ENCODE measurements at places on chromosomes 11 and 22.

- no peaks in the 10 kb centered on the region for H3K36me3 ChIP-seq
- H3K4me1 ChIP-seq, result no peaks in the 10 kb centered on the region
- no peak overlapping the region for H3K27ac ChIP-seq
- no peaks in the 10 kb centered on the region for H3K27me3 ChIP-seq
These were observed 22.3 kb upstream of the GPR83 start for GRCh38 chr11:94423507-94423906.

GRCh38 chr11:126992804-126993111, 7.8 kb downstream of the KIRREL3 start:
- H3K36me3 ChIP-seq, result no peaks in the 10 kb centered on the region
- H3K27ac ChIP-seq, result no peak overlapping the region
- no peaks in the 10 kb centered on the region for H3K4me1 ChIP-seq

GRCh38 chr22:49793871-49794270, 33.8 kb downstream of the BRD1 start:
- no peaks in the 10 kb centered on the region for H3K27me3 ChIP-seq
- H3K27ac ChIP-seq, result no peak overlapping the region
- no peak overlapping the region for H3K4me3 ChIP-seq
- H3K36me3 ChIP-seq, result peaks cover 8% of the 10 kb centered on the region
- DNase-seq, result no peak
- H3K4me1 ChIP-seq, result peaks cover 7% of the 10 kb centered on the region

DNA sequence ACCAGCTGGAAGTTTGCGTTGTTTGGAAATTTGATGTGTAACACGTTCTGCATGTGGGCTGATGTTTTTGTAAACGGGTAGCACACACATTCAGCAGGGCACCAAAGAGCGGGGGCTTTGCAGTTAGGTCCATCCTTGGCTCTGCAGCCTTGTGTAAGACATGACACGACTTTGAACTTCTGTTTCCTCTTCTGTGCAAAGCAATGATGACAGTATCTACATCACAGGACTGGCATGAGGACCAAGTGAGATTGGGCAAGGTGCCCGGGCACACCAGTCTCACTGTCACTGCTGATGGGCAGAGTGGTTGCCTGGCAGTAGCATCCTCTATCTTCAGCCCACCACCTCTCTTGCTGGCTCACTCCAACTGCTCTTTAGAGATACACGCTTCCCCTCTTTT, 3.3 kb downstream of the TCN2 start:
- H3K27ac ChIP-seq, result no peak overlapping the region
- H3K4me3 ChIP-seq, result no peak overlapping the region
- H3K27me3 ChIP-seq, result no peaks in the 10 kb centered on the region
- H3K36me3 ChIP-seq, result no peaks in the 10 kb centered on the region
- H3K4me1 ChIP-seq, result no peaks in the 10 kb centered on the region

DNA sequence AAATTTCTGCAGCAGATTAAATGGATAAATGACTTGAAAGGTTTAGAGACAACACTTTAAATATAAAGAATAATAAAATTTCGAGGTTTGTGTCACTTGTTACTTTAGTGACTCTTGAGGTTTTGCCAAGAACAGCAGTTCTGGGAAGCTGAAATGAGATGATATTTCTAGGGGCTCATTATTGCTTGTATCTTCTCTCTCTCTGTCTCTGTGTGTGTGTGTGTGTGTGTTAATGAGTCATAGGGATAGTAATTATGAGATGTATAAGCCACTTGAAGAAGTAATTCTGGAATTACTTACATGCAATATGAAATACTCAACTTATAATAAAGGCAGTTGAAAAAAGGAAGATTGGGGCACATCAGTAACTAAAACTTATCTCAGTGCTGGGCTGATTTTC, 9.6 kb upstream of the OR10G7 start:
- no peak overlapping the region for H3K27ac ChIP-seq
- DNase-seq, result no peak
- no peaks in the 10 kb centered on the region for H3K36me3 ChIP-seq
- no peaks in the 10 kb centered on the region for H3K4me1 ChIP-seq
- H3K4me3 ChIP-seq, result no peak overlapping the region

DNA sequence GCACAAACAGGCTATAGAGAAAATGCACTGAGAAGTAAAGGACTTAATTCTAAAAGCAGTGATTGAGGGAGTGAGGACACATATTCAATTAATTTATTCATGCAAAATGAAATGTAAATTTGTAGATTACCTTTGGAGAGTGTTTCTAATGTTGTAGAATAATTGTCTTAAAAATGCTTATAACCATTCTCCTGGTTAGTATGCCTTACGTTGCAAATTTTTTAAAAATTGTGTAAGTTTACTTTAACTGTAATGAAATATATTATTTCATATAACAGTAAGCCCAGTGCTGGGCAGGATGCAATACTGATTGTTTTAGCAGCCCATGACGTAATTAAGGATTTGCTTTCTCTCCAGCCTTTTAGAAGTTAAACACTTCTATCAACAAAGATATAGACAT, 26.6 kb downstream of the OR52E1 start:
- no peaks in the 10 kb centered on the region for H3K27me3 ChIP-seq
- no peak overlapping the region for H3K4me3 ChIP-seq
- no peaks in the 10 kb centered on the region for H3K4me1 ChIP-seq
- no peak overlapping the region for H3K27ac ChIP-seq

- no peaks in the 10 kb centered on the region for H3K36me3 ChIP-seq
- H3K4me1 ChIP-seq, result no peaks in the 10 kb centered on the region
- no peak overlapping the region for H3K27ac ChIP-seq
- DNase-seq, result no peak
These were observed 32.1 kb upstream of the ZBTB16 start for GRCh38 chr11:114027391-114027790.

GRCh38 chr22:49205483-49205800, 622.2 kb downstream of the BRD1 start:
- H3K27me3 ChIP-seq, result no peaks in the 10 kb centered on the region
- no peak overlapping the region for H3K4me3 ChIP-seq
- H3K36me3 ChIP-seq, result no peaks in the 10 kb centered on the region
- no peak overlapping the region for H3K27ac ChIP-seq
- DNase-seq, result no peak
- no peaks in the 10 kb centered on the region for H3K4me1 ChIP-seq

GRCh38 chr11:46253258-46254132, 24.0 kb upstream of the CREB3L1 start:
- no peaks in the 10 kb centered on the region for H3K36me3 ChIP-seq
- H3K27me3 ChIP-seq, result no peaks in the 10 kb centered on the region
- no peaks in the 10 kb centered on the region for H3K4me1 ChIP-seq

GRCh38 chr22:48942698-48943566, 884.7 kb downstream of the BRD1 start:
- DNase-seq, result no peak
- no peaks in the 10 kb centered on the region for H3K27me3 ChIP-seq
- no peaks in the 10 kb centered on the region for H3K4me1 ChIP-seq
- H3K27ac ChIP-seq, result no peak overlapping the region
- H3K36me3 ChIP-seq, result no peaks in the 10 kb centered on the region

DNA sequence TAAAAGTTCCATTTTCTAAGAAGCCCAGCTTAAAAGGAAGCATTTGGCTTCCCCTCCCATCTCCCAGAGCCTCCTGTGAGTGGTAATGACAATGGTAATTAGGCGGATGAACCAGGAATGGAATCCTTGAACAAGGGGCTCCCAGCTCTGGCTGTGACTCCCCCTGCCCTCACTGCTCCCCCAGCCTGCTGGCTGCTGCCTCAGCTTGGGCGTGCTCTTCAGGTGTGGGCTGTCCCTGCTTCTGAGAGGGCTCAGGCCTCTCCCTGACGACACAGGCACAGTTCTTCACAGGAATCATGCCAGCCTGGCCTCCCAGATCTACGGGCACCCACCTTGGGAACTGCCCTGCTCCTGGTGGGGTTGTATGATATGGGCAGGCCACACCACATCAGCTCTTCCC, 81.7 kb upstream of the NARS2 start:
- no peaks in the 10 kb centered on the region for H3K27me3 ChIP-seq
- no peak overlapping the region for H3K27ac ChIP-seq
- no peak for DNase-seq
- H3K4me3 ChIP-seq, result no peak overlapping the region
- no peaks in the 10 kb centered on the region for H3K36me3 ChIP-seq

DNA sequence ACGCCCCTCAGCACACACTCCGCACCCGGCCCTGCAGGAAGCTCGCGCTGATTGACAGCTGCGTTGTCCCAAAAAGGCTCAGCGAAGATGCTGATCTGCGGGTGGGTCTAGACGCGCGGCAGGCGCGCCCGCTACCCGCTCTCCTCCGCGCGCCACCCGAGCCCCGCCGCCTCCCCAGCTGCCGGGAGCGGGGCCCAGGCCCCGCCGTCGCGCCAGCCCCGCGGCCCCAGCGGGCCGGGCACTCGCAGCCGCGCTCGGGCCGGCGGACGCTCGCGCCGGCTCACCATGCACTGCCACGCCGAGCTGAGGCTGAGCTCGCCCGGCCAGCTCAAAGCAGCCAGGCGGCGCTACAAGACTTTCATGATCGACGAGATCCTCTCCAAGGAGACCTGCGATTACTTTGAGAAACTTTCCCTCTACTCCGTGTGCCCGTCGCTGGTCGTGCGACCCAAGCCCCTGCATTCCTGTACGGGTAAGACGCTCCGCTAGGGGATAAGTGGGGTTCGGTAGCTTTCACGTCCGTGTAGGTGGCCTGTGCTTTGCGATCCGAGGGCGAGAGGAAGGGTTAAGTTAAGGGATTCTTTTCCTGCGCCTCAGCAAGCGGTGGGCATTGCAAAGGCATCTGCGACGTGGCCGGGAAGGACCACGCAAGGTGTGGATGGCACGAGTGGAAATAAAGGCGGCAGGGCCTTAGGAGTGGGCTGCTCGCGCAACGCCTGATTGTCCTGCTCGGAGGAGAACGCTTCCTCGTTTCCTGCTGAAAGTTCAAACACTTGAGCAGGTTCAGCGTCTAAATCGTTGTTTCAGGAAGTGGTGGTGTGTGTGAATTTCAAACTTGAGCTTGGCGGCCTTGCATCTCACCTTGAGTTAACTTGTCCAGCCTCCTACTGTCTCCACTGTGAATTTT, at the start of gene BARX2:
Gene BARX2, plus strand, starts transcription at position 98 of the 907 bp plus-strand sequence. Its CDS starts 188 bp downstream, at position 286.
- H3K36me3 ChIP-seq, result no peaks in the 10 kb centered on the region
- DNase-seq, result no peak
- no peak within 1 kb of the TSS for H3K27ac ChIP-seq
- H3K4me1 ChIP-seq, result peaks cover 7% of the 10 kb centered on the region
- H3K27me3 ChIP-seq, result no peaks in the 10 kb centered on the region

DNA sequence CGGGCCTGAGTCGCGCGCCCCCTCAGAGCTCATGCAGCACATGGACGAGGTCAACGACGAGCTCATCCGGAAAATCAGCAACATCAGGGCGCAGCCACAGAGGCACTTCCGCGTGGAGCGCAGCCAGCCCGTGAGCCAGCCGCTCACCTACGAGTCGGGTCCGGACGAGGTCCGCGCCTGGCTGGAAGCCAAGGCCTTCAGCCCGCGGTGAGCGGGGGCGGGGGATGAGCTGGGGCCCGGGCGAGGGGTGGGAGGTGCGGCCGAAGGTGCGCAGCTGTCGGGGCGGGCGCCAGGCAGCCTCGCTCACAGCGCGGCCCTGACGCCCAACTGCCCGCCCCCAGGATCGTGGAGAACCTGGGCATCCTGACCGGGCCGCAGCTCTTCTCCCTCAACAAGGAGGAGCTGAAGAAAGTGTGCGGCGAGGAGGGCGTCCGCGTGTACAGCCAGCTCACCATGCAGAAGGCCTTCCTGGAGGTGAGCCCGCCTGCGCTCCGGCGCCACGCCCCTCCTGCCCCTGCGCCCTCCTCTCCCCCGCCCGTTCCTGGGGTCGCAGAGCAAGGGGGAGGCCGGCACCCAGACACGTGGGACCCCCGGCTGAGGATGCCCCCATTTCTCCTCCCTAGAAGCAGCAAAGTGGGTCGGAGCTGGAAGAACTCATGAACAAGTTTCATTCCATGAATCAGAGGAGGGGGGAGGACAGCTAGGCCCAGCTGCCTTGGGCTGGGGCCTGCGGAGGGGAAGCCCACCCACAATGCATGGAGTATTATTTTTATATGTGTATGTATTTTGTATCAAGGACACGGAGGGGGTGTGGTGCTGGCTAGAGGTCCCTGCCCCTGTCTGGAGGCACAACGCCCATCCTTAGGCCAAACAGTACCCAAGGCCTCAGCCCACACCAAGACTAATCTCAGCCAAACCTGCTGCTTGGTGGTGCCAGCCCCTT, 20.5 kb downstream of the EPS8L2 start:
- DNase-seq, result peak; percentile 44
- peak overlapping the region; percentile 18 for H3K27ac ChIP-seq
- peak overlapping the region; percentile 47 for H3K4me3 ChIP-seq
- H3K27me3 ChIP-seq, result no peaks in the 10 kb centered on the region
- peaks cover 15% of the 10 kb centered on the region for H3K4me1 ChIP-seq
- no peaks in the 10 kb centered on the region for H3K36me3 ChIP-seq

GRCh38 chr11:29300420-29300819, 716.4 kb downstream of the KCNA4 start:
- H3K27ac ChIP-seq, result no peak overlapping the region
- no peak overlapping the region for H3K4me3 ChIP-seq
- no peaks in the 10 kb centered on the region for H3K27me3 ChIP-seq
- no peaks in the 10 kb centered on the region for H3K4me1 ChIP-seq

GRCh38 chr22:48938741-48939140, 888.9 kb downstream of the BRD1 start:
- no peaks in the 10 kb centered on the region for H3K4me1 ChIP-seq
- H3K36me3 ChIP-seq, result no peaks in the 10 kb centered on the region
- no peak overlapping the region for H3K4me3 ChIP-seq
- DNase-seq, result no peak
- H3K27me3 ChIP-seq, result no peaks in the 10 kb centered on the region

DNA sequence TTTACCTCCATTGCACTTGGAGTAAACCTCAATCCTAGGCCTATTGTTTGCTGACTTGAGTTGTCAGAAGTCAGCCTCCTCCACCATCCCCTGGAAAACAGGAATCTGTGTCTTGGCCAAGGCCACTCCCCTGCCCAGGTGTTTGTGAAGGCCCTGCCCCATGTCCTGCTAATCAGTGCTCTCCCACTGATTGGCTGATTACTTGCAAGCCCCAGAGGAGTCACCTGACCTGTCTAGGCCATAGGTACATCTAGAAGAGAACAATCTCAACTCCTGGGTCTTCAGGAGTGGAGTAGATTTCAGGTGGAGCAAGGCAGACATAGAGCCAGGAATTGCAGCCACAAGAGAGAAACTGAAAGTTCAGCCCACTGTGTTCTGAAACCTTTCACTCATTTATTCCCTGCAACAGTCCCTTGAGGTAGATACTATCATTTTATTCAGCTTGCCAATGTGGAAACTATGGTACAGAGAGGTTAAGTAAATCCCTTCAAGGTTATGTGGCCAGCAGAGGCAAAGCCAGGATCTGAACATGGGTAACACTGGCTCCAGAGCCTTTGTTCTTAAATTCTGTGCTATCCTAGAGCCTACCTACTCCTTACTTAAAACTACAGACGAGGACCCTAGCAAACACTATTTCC, 10.4 kb downstream of the OAF start:
- H3K27ac ChIP-seq, result no peak overlapping the region
- H3K4me3 ChIP-seq, result no peak overlapping the region
- no peaks in the 10 kb centered on the region for H3K27me3 ChIP-seq
- no peak for DNase-seq
